Activated T-cell treated with anti-CD3 and anti-CD28 coated beads, Interleukin-2, amount 50 U/mL, for 48 hours (primary cell): ENCODE measurements at places on chromosomes 16 and 17.

DNA sequence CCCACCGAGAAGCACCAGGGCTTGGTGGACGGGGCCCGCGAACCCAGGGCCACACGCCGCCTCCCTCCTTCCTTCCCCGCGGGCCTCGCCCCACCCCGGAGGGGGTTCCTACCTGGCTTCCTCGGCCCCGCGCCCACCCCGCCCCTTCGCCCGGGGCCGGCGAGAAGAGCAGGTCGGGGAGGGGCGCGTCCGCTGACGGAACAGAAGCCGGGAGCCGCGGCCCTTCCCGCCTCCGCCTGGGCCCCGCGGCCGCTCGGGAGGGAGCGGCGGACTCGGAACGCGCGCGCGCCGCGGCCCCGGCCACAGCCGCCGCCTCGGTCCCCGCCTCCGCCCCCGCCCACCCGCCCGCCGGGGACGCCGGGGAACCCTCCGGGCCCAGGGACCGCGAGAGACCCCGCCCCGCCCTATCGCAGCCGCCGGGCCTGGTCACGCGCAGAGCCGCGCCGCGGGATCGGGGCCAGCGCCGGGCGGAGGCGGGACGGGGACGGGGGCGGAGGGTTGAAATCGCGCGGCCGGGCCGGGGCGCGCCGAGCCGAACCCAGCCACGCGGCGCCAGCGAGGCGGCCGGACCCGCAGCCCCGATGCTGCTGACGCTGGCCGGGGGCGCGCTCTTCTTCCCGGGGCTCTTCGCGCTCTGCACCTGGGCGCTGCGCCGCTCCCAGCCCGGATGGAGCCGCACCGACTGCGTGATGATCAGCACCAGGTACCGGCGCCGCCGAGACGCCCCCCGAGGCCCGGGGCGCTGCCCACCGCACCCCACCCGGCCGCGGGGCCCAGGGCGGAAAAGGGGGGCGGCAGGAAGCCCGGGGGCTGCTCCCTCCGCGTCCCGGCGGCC, at the start of gene TLCD3A:
Gene TLCD3A, plus strand, starts transcription at position 530 of the 835 bp plus-strand sequence. Its CDS starts 52 bp downstream, at position 582.
- peak; percentile 74 for DNase-seq

DNA sequence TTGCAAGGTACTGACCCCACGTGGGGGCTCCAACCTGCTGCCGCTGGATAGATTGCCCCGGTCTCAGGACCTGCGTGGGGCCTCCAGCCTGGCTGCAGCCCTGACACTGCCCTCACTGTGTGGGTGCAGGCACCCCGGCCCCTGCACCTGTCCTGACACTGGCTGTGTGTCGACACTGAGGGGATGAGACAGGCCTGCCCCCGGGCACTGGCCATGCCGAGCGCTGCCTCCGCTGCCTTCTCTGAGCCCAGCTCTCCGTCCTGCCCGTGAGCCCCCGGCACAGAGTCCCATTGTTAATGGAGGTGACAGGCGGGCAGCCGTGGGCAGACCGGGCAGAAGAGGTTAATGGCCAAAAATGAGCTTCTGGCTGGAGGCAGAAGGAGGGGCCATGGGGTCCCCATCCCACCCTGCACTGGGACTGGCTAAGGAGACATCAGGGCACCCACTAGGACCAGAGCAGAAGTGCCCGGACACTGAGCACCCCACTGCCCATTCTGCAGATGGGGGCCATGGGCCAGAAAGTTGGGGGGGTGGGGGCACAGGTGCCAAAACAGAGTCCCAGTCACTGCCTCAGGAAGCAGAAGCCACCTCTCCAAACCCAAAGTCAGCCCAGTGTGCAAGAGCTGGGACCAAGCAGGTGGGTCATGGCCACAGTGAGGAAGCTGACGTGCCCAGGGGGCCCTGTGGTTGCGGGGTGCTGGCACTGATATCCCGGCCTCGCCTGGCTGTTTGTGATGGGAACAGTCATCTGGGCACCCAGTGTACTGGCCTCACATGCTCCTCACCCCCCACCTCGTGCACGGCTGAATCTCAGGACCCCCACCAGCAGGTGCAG, 2.5 kb upstream of the PRR35 start:
- no peak for DNase-seq

DNA sequence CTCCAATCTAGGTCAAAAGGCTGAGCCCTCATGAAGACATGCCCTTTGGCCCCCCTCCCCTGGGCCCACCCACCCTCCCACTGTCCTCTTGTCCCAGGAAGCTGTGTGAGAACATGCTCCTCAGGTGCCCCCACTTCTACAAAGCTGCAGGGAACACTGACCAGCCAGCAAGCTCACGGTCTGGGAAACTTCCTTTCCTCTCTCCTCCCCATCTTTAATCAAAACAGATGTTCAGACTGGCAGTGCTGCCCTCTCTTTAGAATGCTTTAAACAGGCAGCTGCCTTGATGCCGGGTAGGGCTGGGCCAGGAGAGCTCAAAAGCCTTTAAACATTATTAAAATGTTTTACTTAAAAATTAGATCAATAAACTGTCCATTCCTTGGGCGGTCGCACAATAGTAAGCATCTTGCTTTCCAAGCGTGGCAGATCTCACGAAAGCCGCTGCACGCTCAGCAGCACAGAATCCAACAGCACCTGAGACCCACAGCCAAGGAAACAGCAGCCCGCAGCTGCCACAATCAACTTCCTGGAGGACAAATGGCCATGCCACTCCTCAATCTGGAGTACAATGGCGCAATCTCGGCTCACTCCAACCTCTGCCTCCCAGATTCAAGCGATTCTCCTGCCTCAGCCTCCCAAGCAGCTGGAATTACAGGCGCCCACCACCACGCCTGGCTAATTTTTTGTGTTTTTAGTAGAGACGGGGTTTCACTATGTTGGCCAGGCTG, 399.2 kb downstream of the SLC39A11 start:
- no peak for DNase-seq

DNA sequence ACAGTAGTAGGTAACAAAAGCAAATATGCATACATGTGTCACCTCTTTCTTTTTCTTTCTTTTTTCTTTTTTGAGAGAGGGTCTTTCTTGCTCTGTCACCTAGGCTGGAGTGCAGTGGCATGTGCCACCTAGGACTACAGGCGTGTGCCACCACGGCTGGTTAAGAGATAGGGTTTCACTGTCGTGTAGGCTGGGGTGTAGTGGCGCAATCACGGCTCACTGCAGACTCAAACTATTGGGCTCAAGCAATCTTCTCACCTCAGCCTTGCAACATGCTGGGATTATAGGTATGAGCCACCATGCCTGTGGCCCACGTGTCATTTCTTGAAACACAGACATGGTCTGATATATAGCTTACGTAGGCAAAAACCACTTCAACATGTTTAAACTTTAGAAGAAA, 397.7 kb upstream of the PMFBP1 start:
- no peak for DNase-seq

DNA sequence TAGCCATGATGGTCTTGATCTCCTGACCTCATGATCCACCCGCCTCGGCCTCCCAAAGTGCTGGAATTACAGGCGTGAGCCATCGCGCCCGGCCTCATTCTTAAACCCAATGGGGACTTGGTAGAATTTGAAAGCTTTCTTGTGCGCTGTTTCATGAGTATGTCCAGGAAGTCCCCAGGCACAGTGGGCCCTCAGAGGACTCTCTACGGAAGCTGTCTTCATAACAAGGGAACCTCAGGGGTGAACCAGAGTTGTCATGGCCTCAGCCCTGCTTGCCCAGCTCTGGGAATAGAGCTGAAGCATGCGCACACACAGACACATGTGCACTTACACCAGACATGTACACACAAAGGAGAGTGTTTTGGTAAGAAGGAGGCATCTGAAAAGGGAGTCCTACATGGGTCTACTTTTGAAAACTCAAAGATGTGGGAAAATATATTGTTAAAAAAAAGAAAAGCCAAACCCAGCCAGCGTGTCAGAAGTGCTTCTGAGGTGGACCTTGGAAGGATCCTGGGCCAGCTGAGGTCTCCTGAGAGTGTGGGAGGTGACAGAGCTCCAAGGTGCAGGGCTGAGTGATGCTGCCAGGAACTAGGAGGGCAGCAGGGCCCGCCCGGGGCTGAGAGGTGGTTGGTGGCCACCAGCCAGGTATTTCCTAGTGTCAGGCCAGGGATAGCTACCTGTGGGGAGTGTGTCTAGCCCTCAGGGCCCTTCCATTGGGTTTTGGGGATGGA, 54.6 kb downstream of the EPN2 start:
- no peak for DNase-seq

DNA sequence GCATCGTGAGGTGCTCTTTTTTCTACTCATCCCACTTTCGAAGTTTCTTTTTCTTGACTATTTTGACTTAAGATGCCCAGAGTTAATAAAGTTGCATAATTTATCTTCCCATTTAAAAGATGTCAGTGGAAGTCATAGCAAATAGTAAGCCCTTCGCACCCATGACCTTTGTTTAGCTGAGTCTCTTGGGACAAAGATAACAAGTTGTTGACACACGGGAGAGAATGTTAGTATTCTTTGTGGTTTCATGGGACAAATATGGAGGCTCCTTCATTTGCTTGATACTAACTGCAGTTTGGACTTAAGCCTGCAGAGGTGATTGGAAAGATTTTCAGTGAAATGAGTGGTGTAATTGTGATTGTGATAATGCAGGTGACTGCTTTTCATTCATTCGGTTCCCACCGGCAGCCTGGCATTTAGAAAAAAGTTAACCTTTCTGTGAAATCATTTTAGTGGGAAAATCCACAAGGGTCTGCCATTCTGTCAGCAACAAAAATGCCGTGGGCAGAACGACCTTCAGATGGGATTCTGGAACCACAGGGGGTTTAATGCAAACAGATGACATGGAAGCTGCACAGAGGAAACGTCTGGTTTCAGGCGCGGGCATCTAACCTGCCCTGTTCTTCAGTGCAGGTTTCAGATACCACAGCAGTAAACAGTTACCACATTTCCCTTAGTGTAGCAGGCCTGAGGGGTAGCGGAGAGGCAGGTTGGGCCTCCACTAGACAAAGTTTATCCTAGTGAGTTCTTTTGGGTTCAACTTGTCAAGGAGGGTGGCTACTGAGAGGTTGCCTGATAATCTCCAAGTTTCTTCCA, 123.0 kb downstream of the RPTOR start:
- no peak for DNase-seq
